ENCODE measurements at places on chromosomes 6 and 20.

DNA sequence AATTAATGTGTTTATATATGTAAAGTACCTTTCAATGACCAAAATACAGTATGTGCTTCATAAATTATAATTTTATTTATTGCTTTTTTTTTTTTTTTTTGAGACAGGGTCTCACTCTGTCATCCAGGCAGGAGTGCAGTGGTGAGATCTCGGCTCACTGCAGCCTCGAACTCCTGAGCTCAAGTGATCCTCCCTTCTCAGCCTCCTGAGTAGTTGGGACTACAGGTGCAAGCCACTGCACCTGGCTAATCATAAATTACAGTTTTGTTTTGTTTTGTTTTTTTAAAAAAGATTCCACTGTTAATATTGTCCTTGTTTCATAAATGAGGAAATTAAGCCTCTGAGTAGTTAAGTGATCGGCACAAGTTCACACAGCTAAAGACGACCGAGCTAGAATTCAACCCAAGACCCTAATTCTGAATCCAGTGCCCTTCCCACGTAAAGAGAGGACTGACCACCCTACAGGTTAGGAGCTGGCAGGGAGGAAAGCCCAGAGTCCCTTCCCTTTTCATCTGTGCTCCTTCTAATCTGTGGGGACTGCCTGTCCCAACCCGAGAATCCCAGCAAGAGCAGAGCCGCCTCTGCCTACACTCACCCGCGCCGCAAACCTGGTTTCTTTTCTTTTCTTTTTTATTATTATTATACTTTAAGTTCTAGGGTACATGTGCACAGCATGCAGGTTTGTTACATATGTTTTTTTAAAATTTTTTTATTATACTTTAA, 8.5 kb upstream of the GDF5 start:
- DNase-seq = peak; percentile 46

DNA sequence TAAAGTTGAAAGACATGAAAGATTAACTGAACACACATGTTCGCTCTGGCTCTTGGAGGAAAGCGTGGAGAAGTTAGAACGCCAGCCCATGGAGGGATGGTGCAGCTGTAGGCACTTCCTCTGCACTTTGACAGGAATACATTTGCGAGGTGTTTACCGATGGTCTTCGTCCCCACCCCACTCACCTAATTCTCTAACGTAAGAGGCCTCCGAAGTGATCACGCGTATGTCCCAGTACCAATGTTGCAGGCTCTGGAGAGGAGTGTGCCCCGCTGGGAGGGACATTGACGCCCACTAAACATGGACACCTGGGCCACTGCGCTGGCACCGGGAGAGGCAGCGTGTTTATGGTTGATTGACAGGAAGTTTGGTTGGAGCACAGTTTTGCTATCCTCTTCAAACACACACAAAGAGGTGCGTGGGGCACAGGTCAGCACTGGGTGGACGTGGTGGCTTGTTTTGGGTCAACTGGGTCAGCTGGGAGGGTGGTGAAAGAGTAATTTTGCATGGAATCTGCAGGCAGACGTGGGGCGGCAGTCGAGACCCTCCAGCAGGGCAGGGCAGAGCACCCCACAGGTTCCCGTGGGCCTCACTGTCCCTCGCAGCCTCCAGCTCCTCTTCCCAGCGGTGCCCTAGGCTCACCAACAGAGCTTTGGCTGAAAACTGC, 110.1 kb downstream of the DLL1 start:
- no peak for DNase-seq

DNA sequence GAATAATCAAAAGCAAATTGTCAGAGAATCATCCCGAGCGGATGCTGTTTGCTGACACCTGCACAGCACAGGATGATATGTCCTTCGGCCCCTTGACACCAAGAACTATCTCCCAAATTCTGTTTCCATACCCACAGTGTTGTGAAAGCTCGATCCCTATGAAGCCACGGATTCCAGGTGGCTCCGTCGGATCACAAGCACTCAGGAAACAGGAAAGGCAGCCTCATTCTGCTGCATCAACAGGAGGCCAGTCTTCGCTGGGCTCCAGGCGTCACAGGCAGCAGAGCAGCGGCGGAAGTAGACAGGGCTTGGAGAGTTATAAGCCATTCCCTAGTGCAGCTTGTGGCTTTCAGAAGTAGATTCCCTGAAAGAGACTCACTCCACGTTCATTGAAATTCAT, 342.3 kb downstream of the C6orf118 start:
- peak; percentile 59 for DNase-seq

DNA sequence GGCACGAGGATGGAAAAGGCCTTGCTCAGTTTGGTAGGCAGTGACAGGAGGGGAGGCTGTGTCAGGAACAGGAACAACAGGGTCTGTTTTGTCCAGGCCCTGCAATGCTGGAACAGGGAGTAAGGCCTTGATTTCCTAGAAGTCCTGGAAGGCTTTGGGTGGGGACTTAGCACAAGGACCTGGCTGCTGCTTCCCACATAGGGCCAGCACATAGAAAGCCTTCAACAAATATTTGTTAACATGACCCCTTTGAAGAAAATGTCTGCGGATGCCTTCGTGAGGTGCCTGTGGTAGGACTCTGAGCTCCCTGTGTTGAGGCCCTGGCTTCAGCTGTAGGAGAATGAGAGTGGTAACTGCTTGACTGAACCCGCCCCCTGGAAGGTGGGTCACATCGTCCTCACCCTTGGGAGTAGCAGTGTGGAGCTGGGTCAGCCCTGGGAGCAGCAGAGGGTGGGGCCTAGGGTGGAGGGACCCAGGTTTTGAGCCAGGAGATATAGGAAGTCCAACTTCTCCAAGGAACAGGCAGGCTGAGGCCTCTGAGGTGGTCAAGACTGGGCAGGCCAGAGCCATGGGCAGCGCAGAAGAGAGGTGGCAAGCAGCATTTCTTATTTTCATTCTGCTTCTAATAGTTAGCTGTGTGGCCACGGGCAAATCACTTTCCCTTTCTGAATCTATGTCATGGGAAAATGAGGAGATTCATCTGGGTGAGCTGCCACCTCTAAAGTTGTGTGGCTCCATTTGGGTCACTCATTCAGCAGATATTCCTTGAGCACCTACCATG, 50.0 kb downstream of the CNBD2 start:
- no peak for DNase-seq

GRCh38 chr20:24777746-24778145, 171.3 kb upstream of the CST7 start:
- DNase-seq = no peak

- DNase-seq = no peak
These were observed 859.7 kb downstream of the EPHA7 start for GRCh38 chr6:92559611-92560010.

GRCh38 chr20:3577366-3577765, 85.8 kb downstream of the GFRA4 start:
- DNase-seq = no peak
